RPMI7951 (cell line): ENCODE measurements at places on chromosomes 6 and 20.

DNA sequence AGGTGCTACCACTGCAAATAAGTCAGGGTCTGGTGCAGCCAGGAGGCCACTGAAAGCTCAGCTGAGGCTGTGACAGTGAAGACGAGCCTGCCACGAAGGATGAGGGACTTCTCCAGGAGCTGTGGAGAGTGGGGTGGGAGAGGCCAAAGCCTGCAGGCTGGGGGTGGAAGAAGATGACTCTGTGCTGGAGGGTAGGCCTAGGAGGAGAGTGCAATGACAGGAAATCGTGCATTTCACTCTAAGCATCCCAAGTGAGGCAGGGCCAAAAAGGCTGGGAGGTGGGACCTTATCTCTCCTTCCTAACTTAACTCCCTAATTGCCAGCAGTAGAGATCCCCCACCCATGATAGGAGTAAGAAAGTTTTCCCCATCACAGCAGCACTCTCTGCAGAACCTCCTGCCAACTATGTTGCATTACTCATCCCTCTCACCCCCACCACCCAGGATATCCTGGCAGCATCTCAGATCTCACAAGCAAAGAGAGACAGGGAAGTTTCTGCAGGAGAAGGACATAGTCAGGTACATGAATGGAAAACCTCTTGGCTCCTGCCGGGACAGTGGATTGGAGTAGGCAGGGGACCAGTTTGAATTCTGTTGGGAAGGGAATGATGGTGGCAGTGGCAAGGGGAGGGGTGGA is 466.2 kb downstream of the CDH26 start:
- no peak for DNase-seq

DNA sequence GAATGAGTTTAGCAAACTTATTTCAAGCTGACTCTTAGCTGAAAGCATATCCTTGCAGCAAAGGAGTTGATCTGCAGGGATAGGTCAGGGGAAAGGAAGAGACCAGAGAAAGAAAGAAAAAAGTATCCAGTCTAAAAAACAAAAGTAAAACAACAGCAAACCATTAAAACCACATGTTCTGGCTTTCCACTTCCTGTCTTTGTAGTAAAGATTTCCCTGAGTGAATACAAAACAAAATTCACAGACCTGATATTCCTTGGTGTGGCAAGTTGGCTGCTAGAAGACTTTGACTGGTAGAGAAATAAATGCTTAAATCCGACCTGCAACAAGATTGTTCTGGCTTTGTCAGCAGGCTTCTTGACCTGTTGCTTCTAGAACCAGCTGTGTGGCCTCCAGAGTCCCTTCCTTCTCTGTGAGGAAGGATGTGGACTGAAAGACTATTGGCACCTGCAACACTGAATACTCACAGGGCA is 23.4 kb upstream of the MCM3 start:
- no peak for DNase-seq

GRCh38 chr6:149723771-149724417 is 6.0 kb upstream of the LATS1 start:
- peak; percentile 84 for DNase-seq

DNA sequence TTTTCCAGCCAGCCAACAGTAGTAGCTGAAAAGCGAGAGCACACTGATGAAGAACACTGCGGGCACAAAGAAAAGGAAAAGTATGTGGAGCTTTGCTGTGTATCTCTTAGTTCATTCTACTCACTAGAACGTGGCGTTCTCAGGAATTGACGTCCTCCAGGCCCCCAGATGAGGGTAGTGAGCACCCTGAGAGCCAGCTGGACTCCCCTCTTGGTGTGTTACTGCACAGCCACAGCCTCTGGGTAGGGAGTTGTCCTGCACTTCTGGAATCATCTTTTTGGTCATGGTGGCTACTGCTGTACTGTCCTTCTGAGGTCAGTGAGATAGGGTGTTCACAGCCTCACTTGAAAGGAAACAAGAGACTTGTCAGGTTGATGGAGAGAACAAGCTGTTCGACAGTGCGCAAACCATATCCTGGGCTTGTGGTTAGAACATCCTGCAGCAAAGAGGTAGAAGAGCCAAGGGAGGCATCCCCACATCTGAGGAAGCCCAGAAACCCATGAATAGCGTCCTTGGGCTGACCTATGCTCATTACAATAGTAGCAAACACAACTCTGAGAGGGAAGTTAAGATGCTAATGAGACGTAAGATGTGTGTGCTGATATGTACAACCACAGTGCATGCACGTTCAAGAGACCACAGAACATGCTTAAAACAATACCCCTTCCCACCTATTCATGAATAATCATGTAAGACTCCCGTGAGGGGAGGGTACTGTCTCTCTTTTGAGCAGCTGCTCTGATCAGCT is 14.6 kb upstream of the HLA-F start:
- no peak for DNase-seq

- DNase-seq: no peak
Measured at GRCh38 chr20:59666586-59666985, 62.2 kb downstream of the PHACTR3 start.

DNA sequence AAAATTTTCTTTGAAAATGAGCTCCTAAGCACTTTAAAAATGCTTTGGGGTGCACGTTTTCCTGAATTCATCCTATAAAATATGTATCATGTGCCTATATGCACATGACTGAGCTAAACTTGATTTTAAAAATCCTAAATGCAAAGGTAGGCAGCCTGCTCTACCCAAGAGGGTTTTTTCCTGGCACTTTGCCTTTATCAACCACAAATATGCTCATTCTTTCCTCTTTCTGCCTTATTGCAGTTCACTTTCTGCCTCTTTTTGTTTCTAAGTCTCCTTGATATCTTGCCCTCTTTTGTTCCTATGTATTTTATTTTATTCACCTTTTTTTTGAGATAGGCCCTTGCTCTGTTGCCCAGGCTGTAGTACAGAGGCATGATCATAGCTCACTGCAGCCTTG is 229.3 kb downstream of the GRM1 start:
- no peak for DNase-seq
